Keratinocyte (primary cell): ENCODE measurements at places on chromosomes 2 and 18. TPM values are rescaled to one million over a fixed set of nuclear protein-coding genes. Genes with fewer than 3 reads are reported as not detected.

DNA sequence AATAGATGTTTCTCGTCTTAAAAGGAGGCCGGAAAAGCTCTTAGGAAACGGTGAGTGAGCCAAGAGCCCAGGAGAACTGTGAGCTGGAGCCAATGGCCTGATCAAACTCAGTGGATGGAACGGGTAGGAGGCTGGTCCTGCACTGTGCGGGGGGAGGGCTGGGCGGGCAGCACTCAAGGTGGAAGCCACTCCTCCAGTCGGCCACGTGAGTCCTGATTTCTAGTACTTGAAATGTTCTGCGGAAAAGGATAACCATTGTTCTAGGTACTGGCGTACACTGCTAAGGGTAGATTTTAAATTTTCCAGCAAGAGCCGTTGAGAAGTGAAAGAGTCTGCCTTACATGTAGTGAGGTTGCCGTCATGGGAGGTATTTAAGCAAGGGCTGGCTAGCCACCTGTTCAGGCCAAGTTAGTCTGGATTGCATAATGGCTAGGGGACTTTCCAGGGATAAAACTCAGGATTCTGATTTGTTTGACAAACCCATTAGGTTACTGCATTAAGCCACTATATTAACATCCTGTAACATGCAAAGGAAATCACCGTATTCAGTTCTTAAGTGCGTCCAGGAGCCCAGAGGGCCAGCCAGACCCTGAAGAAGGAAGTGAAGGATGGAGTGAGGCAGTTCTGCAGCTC lies 51.3 kb upstream of the ODC1 start:
- H3K4me1 ChIP-seq, result peaks cover 39% of the 10 kb centered on the region
- no peak overlapping the region for H3K4me3 ChIP-seq
- no peak overlapping the region for H3K27ac ChIP-seq
- no peaks in the 10 kb centered on the region for H3K27me3 ChIP-seq
- no peak for DNase-seq
- H3K36me3 ChIP-seq, result no peaks in the 10 kb centered on the region

DNA sequence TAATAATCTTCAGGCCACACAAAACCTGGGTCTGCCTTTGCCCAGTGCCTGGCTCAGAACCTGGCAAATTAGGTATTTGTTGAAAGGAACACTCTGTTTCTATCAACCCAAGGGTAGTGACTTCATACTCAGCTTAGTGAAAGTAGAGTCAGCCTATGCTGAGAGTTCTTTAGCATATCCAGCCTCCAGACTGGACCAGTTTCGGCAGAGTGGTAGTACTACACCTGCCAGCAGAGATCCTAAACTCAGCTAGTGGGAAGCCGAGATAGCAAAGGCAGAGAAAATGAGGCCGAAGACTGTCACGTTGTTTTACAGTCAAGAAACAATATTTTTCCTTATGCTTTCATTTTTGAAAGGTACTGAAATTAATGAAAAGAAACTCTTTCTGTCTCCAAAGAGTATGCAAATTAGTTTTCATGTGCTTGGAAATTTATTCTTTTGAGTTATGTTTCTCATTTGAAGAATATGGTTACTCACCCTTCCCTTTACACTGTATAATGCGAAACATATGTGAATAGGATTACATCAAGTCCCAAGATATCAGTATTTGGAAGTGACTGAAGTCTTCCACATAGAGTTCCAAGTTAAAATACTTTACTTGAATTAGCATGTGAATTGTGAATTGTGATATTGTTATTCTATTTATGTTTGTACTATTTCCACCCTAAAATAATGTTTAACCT lies 52.2 kb upstream of the UGP2 start:
- no peak overlapping the region for H3K4me3 ChIP-seq
- peaks cover 39% of the 10 kb centered on the region for H3K4me1 ChIP-seq
- H3K27me3 ChIP-seq, result no peaks in the 10 kb centered on the region
- H3K36me3 ChIP-seq, result no peaks in the 10 kb centered on the region

OTOS gene
- not detected in 3 replicates for polyA plus RNA-seq

GRCh38 chr2:172938713-172939375 lies 136.8 kb upstream of the MAP3K20 start:
- H3K4me1 ChIP-seq, result peaks cover 4% of the 10 kb centered on the region
- DNase-seq, result no peak
- H3K27ac ChIP-seq, result no peak overlapping the region
- H3K36me3 ChIP-seq, result no peaks in the 10 kb centered on the region

GRCh38 chr2:139917690-139918384 lies 1137.6 kb upstream of the NXPH2 start:
- no peak overlapping the region for H3K27ac ChIP-seq
- DNase-seq, result no peak
- H3K4me1 ChIP-seq, result no peaks in the 10 kb centered on the region
- no peaks in the 10 kb centered on the region for H3K36me3 ChIP-seq
- no peaks in the 10 kb centered on the region for H3K27me3 ChIP-seq

GRCh38 chr2:137254052-137254451 lies 488.7 kb downstream of the THSD7B start:
- H3K36me3 ChIP-seq, result no peaks in the 10 kb centered on the region
- no peak overlapping the region for H3K4me3 ChIP-seq
- H3K27me3 ChIP-seq, result no peaks in the 10 kb centered on the region
- DNase-seq, result no peak
- H3K4me1 ChIP-seq, result peaks cover 62% of the 10 kb centered on the region

DNA sequence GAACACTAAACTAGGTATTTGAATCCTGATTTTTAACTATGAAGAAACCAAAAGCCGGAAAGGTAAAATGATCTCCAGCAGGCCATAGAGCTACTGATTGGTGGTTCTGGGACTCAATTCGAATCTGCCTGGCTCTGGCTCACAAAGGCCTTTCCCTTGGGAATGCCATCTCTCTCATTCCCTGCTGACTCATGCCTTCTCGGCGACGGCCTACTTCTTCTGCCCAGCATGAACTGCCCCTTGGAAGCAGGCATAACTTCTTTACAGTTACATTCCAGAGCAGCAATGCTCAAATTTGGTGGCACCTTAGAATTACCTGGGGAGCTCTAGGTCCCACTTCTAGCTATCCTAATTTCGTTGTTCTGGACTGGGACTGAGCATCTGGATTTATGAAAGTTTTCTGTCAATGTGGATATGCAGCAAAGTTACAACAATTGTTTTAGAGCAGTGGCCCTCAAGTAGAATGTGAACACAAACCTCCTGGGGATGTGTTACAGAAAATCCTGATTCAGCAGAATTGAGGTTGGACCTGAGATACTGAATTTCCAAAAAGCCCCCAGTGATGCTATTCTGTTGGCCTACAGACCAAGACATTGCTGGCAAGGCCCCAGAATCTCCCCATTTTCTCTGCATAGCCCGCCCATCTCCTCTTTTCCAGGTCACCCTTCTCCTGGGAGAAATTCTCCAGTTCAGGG lies 261.1 kb downstream of the CNTNAP5 start:
- H3K4me1 ChIP-seq, result no peaks in the 10 kb centered on the region
- no peak for DNase-seq
- H3K27ac ChIP-seq, result no peak overlapping the region
- H3K36me3 ChIP-seq, result no peaks in the 10 kb centered on the region

DNA sequence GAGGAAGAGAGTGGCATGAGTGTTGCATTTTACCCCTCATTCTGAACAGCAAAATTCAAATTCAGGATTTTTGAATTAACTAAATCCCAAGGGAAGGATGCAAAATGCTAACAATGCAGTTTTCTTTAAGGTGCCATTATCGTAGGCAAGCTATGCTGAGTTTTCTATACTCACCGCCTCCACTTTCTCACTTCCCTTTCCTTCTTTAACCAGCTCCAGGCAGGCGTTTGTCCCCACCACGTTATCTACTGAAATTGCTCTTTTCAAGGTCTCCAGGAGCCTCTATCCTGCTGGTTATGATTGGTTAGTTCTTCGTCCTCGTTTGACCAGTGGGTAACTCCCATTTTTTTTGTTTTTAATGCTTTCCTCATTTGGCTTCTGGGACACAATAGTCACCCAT lies 1.8 kb upstream of the CPO start:
- no peaks in the 10 kb centered on the region for H3K27me3 ChIP-seq
- no peaks in the 10 kb centered on the region for H3K4me1 ChIP-seq
- no peak overlapping the region for H3K4me3 ChIP-seq
- no peaks in the 10 kb centered on the region for H3K36me3 ChIP-seq

- no peak for DNase-seq
- H3K4me1 ChIP-seq, result no peaks in the 10 kb centered on the region
- H3K27ac ChIP-seq, result no peak overlapping the region
- no peak overlapping the region for H3K4me3 ChIP-seq
- no peaks in the 10 kb centered on the region for H3K36me3 ChIP-seq
These were observed 54.8 kb upstream of the ZC3H15 start for GRCh38 chr2:186431306-186431705.

GRCh38 chr2:76760367-76760704 lies 761.8 kb downstream of the LRRTM4 start:
- H3K36me3 ChIP-seq, result no peaks in the 10 kb centered on the region
- DNase-seq, result no peak
- H3K27me3 ChIP-seq, result no peaks in the 10 kb centered on the region
- no peak overlapping the region for H3K27ac ChIP-seq

RAB31 gene
- polyA plus RNA-seq, result 40.4 to 53.9 TPM (median 47.0 TPM) in 3 replicates

DNA sequence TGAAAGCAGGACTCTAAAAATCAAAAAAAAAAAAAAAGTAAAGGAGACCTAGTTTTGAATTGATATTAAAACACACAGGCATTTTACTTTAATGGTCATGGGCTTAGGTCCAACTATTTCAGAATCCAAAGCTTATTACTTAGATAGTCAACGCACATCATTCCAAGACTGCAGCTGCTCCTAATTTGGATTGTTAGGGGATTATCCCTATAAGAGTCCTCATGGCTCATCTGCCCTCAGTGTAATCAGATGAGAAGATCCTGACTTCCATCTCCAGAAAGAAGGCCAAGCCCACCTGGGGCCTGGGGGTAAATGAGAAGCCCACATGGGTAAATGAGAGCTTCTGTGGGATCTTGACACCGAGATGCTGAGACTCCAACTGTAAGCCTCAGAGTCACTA lies 424.2 kb downstream of the NRXN1 start:
- no peak overlapping the region for H3K4me3 ChIP-seq
- no peaks in the 10 kb centered on the region for H3K27me3 ChIP-seq
- H3K36me3 ChIP-seq, result no peaks in the 10 kb centered on the region
- H3K27ac ChIP-seq, result no peak overlapping the region
- DNase-seq, result no peak

DNA sequence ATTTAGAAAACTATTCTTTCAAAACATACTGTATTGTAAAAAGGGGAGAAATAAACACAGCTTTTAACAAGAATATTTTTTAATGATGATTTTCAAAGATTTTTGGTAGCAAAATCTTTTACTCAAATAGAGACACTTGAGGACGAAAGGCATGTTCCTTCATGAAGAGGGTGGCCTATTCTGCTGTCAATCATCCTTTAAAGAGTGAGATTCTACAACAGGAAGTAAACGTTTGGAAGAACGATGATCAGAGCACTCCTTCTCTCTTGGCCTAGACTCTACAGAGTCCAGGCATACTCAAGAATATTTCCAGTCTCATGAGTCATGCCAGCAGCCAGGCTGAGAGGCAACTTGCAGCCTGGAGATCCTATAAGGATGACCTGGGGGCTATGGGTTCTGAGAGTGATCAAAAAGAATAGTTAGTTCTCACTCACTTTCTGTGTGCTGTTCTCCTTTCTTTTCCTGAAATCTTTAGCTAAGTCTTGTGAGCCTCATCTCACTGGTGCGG lies 62.4 kb upstream of the TCF4 start:
- no peaks in the 10 kb centered on the region for H3K27me3 ChIP-seq
- no peak overlapping the region for H3K4me3 ChIP-seq
- no peak overlapping the region for H3K27ac ChIP-seq
- no peaks in the 10 kb centered on the region for H3K36me3 ChIP-seq

ANKRD62 gene
- not detected in 3 replicates for polyA plus RNA-seq

GRCh38 chr2:229202646-229203045 lies 68.4 kb downstream of the PID1 start:
- no peak for DNase-seq
- H3K27me3 ChIP-seq, result no peaks in the 10 kb centered on the region
- no peaks in the 10 kb centered on the region for H3K4me1 ChIP-seq
- no peaks in the 10 kb centered on the region for H3K36me3 ChIP-seq
- no peak overlapping the region for H3K27ac ChIP-seq

GRCh38 chr2:46435353-46435752 lies 44.0 kb upstream of the TMEM247 start:
- H3K4me1 ChIP-seq, result peaks cover 14% of the 10 kb centered on the region
- no peaks in the 10 kb centered on the region for H3K36me3 ChIP-seq

HJURP gene
- polyA plus RNA-seq, result 4.9 to 20.2 TPM (median 14.6 TPM) in 3 replicates

GRCh38 chr2:239611222-239611795 lies 210.5 kb upstream of the HDAC4 start:
- H3K27me3 ChIP-seq, result no peaks in the 10 kb centered on the region
- H3K4me3 ChIP-seq, result no peak overlapping the region
- H3K4me1 ChIP-seq, result no peaks in the 10 kb centered on the region
- no peaks in the 10 kb centered on the region for H3K36me3 ChIP-seq

- peak; percentile 91 for DNase-seq
- peak overlapping the region; percentile 85 for H3K27ac ChIP-seq
- peaks cover 3% of the 10 kb centered on the region for H3K36me3 ChIP-seq
- no peak overlapping the region for H3K4me3 ChIP-seq
- peaks cover 61% of the 10 kb centered on the region for H3K4me1 ChIP-seq
These were observed 12.7 kb downstream of the DGUOK start for GRCh38 chr2:73939419-73939818.

GRCh38 chr2:237968048-237968862 lies 1.4 kb downstream of the UBE2F start:
- peak overlapping the region; percentile 61 for H3K27ac ChIP-seq
- DNase-seq, result no peak
- peaks cover 7% of the 10 kb centered on the region for H3K36me3 ChIP-seq
- H3K4me3 ChIP-seq, result peak overlapping the region; percentile 92

CCDC102B gene
- 0.25 to 0.82 TPM (median 0.60 TPM) in 3 replicates for polyA plus RNA-seq

DNA sequence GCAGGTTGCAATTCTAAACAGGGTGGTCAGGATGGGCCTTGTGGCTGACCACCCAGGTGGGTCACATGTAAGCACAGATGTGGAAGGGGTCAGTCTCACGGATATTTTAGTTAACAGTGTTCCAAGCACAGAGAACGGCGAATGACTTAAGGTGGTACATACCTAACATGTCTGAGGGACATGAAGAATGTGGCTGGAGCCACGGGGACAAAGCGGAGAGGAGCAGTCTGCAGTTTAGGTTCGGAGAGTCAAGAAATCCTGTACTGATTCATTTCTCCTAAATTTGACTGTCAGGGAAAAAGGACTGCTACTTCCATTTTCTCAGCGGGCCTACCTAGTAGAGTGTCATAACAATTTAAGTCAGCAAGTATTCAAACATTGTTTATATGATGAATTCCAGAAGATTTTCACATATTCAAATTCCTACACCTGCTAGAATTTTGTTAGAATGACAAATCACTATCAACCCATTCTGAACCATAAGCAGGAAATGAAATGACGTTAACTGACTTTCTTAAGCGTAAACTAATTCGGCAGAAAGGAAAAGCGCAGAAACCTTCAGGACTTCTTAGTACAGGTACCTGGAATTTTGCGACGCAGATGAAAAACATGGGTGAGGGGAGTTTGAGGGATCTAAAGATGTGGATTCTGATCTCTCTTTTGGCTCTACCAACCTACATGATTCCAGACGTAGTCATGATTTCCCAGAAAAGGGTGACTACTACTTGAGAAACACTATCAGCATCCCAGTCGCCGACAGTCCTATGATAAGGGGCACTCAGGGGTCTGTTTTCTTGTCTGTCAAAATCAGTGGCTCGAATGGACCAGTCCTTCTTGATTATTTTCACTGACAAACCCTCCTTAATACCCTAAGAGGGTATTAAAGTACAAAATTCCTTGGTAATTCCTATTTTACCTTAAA lies 41.3 kb downstream of the PTPN2 start:
- no peaks in the 10 kb centered on the region for H3K27me3 ChIP-seq
- H3K4me3 ChIP-seq, result no peak overlapping the region
- peaks cover 3% of the 10 kb centered on the region for H3K36me3 ChIP-seq
- DNase-seq, result no peak

GRCh38 chr2:127790694-127791529 lies 20.1 kb downstream of the WDR33 start:
- no peak overlapping the region for H3K4me3 ChIP-seq
- no peaks in the 10 kb centered on the region for H3K27me3 ChIP-seq
- H3K4me1 ChIP-seq, result no peaks in the 10 kb centered on the region
- H3K27ac ChIP-seq, result no peak overlapping the region
- no peak for DNase-seq
